Renal cortex interstitium (tissue), 15 donors: ENCODE measurements at places on chromosomes 7 and 10. TPM values are rescaled to one million over a fixed set of nuclear protein-coding genes. Genes with fewer than 3 reads are reported as not detected.
A peak's percentile ranks its signal among the peaks of the same experiment; 100 is the strongest.

Gene RBP3
- polyA plus RNA-seq, result 0.16 TPM

Gene NKX2-3
- polyA plus RNA-seq, result not detected

Gene OR2A12
- 0.04 TPM for polyA plus RNA-seq

Gene PYROXD2
- 24.4 TPM for polyA plus RNA-seq

Gene PDZD7
- 4.3 TPM for polyA plus RNA-seq

- peak; percentile 86 for DNase-seq
These were observed 511 bp upstream of the NRP1 start for GRCh38 chr10:33334805-33335550.

GRCh38 chr10:14648005-14648765 lies 126.5 kb downstream of the FAM107B start:
- DNase-seq, result peak; percentile 92

DNA sequence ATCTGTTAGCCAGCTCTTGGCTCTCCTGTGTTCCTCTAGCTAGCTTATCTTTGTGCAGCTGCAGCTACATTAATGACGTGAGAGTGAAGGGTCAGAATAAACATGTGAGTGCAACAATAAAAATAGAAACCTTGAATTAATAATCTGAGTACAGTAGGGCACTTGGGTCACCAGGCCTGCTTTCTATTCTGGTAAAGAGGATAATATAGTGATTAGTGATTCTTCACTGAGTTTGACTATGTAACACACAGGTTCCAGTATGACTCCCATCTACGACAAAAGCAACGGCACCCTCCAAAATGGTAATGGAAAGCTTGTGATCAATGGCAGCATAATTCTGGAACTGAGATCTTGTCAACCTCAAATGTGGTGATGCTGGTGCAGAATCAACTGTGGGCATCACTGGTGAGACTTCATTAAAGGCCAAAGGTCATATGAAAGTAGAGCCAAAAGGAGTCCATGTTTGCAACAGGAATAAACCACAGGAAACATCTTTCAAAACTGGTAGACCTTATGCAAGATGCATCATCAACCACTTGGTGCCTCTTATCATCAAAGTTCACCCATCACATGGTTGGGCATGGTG lies 77.6 kb downstream of the NRBF2 start:
- no peak for DNase-seq

GRCh38 chr10:76303682-76304316 lies 872.4 kb downstream of the LRMDA start:
- peak; percentile 74 for DNase-seq

- DNase-seq, result peak; percentile 54
These were observed 8.4 kb downstream of the ETV1 start for GRCh38 chr7:13981070-13981469.

- peak; percentile 69 for DNase-seq
These were observed at the start of gene NOM1 for GRCh38 chr7:156949541-156950380. NOM1 (plus strand) TSS chr7:156949712; CDS start chr7:156949738, 26 bp downstream.

- peak; percentile 42 for DNase-seq
These were observed 67.9 kb upstream of the PRKCQ start for GRCh38 chr10:6647811-6648526.

DNA sequence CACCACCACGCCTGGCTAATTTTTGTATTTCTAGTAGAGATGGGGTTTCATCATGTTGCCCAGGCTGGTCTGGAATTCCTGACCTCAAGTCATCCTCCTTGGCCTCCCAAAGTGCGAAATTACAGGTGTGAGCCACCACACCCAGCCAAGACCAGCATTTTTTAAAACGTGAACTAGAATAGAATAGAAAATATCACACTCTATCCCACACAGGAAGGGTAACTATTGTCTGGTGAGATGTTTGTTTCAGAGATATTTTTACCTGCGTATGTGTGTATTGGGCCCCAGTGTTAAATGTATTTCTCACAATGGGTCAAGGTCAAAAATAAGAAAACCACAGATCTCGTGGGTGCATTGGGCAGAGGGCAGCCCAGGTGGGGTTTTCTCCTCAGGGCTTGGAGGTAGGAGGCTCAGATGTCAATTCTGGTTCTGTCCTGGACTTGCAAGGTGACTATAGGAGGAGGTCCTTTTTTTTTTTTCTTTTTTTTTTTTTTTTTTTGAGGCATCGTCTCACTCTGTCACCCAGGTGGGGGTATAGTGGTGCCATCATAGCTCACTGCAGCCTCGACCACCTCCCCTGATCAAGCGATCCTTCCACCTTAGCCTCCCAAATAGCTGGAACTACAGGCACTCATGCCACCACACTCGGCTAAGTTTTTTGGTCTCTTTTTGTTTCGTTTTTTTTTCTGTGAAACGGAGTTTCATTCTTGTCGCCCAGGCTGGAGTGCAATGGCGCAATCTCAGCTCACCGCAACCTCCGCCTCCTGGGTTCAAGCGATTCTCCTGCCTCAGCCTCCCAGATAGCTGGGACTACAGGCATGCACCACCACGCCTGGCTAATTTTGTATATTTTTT lies 19.0 kb downstream of the SH2B2 start:
- DNase-seq, result no peak

DNA sequence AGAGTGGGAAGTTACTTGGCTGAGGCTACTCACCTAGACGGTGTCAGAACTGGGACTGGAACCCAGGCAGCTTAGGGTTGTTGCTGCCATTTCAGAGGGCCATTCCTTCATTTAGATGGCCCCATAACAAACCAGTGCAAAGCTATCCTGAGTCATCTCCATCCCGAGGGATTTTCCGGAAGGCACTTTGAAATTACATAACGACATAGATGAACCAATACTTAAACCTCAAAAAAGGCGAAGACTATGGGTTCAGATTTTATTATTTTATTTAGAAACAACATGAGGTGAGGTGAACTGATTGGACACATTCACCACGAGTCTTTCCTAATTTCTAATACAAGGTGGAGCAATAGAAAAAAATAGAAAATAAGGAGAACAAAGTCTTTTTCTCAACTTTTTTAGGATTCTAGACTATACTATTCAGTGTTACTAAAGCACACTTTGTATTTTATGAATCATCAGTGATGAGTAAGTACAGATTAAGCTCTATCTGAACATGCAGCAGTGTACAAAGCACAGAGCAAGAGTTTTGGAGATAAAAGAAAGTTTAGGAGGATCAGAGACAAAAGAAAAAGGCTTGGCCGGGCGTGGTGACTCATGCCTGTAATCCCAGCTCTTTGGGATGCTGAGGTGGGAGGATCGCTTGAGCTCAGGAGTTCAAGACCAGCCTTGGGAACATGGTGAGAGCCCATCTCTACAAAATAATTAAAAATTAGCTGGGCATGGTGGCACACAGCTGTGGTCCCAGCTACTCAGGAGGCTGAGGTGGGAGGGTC lies 79.5 kb upstream of the SVIL start:
- no peak for DNase-seq

- no peak for DNase-seq
These were observed 8.5 kb downstream of the RBM20 start for GRCh38 chr10:110652475-110653118.
